D341Med (cell line): ENCODE measurements at places on chromosomes 2 and 18.

DNA sequence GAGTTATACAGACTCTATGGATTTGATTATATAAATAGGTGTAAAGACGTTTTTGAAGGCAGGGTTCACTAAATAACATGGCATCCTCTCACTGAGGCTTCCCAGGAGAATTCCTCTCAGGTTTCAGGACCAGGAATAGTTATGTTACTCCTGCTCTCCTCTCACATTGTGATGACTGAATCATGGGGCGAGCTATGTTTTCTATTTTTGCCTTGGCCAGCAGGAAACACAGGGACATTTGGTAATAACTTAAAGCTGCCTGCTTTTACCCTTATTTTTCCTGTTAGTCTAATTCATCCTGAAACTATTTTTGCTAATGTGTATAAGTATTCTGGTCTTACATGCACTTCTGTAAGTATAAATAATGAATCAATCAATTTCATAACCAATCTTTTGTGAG, 115.3 kb upstream of the ITGB6 start:
- no peak for DNase-seq

GRCh38 chr2:234796045-234796591, 155.7 kb upstream of the SH3BP4 start:
- no peak for DNase-seq

- DNase-seq: peak; percentile 82
Observed at GRCh38 chr18:68623342-68623741, 91.6 kb downstream of the TMX3 start.

DNA sequence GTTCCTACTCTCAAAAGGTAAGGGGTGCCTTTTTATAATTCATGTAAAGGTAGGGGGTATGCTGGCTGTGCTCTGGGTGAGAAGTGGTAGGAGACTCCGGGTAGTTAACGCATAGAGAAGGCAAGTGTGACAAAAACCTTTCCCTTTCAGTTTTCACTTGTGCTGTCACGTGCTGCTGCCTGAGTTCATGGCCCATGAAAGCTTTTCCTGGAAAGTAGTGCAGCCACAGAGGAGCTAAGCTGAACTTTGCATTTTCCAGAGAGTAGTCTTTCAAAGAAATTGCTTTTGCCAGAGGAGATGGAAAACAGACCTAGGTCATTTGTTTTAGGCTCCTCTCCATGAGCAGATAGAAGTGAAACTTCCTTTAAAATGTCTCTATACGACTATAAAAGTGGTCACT, 44.7 kb downstream of the THSD7B start:
- DNase-seq: no peak

GRCh38 chr2:186607660-186608324, 17.9 kb downstream of the ITGAV start:
- no peak for DNase-seq

DNA sequence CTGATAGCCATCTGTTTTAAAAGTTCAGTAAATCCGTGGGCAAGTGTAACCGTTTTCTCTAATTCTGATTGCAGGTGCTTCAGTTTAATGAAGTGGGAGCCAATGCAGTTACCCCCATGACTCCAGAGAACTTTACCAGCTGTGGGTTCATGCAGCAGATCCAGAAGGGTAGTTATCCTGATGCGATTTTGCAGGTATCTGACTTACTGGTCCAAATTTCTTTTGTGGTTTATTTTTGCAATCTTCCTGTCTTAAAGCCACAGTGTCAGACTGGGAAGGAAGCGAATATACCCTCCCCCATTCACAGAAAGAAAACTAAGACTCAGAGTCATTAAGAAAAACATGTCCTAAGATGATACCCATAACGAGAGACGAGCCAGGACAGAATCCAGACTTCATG, 7.7 kb downstream of the SERPINB2 start:
- no peak for DNase-seq

GRCh38 chr2:144659731-144660275, 139.9 kb upstream of the ZEB2 start:
- no peak for DNase-seq

DNA sequence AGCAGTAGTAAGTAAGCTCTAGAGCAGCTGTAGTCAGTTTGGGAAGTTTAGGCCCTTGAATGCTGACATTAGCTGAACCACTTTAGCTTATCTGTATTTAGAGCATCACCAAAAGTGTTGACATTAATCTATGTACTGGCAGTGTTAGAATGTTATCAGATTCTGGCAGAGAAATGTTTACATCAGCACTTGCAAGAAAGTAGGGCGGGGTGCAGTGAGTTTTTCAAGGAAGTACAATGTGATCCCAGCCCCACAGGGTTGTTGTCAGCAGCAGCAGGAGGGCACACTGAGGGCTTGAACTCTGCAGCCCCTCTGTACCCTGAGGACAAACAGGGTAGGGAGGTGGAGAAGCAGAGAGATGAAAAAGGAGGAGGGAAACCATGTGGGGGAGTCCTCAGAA, 35.5 kb upstream of the RMP24 start:
- DNase-seq: no peak

- peak; percentile 41 for DNase-seq
Observed at GRCh38 chr18:41532344-41533086, 422.5 kb upstream of the PIK3C3 start.

- DNase-seq: no peak
Observed at GRCh38 chr2:168742258-168742932, 60.0 kb upstream of the NOSTRIN start.

DNA sequence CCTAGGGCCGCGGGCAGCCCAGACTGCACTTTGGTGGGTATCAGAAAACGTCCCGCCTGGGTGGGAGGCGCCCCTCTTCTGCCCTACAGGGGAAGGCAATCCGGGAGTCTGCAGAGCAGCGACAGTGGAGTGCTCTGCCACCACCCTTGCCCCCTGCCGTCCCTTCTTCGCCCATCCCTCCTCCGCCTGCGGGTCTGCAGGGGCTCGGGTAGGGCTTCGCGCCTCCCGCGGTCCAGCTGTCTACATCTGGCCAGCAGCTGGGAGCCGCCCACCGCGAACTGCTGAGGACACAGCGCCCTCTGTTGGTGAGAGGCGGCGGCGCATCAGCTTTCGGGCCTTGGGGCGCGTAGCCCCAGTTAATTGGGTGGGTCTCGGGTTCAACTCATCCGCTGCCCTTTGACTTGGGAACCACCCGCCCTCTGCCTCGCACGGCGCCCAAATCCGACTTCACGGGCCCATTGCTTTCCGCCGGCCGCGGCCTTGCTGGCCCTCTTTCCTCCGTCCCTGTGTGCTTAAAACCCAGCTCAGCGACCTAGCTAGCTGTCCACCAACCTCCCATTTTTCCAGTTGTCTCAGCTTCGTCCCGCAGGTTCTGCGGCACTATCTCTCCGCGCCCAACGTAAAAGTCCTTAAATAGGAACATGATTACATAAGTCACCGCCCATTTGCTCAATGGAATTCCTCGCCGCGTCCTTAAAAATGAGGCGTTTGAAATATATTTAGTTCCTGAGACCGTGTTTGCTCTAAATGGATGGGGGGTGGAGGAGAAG, 17.6 kb downstream of the WNT10A start:
- peak; percentile 85 for DNase-seq

DNA sequence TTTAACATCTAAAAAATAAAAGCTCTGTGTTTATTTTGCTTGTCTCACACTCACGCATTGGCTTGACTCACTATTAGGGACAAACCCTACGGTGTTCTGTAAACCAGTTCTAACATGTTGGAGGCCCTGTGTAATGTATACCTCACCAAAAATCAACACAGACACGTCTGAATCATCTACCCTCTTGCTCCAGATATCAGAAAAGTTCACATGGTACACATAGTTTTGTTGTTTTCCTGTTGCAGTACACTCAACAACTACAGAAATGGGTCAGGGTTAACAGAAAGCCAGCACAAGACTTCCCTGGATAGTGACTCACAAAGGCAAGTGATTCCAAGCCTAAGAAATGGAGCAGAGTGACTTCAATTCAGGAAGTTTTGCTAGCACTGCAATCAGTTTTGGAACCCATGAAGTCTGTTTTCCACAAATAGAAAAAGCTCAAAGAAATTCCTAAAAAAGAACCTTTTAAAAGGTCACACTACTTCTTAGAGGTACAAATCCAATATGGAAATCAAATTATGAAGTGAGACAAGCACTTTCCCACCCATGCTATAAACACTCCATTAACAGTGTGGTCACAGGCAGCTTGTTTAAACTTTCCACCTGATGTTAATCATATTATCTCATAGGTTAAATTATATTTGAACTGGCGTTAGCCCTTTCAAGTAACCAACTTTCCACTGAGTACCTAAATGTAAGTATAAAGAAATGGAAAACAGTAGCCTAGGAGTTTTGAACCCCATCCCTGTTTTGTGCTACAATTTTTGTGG, 87.4 kb downstream of the GAREM1 start:
- no peak for DNase-seq

DNA sequence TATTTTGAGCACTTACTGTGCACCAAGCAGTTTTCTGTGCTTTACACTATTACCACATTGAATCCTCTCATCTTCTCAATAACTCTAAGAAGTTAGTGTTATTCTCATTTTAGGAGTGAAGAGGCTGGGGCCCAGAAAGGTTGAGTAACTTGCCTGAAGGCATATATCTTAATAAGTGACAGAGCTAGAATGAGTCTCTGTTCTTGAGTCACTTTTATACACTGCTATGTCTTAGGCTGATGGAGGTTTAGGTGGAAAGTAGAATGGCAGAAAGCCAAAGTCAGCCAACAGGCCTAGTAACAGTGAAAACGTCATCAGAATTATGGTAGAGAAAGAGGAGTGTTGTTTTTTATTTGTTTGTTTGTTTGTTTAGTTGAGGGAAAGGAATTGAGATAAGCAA, 27.9 kb upstream of the RPE start:
- DNase-seq: no peak

DNA sequence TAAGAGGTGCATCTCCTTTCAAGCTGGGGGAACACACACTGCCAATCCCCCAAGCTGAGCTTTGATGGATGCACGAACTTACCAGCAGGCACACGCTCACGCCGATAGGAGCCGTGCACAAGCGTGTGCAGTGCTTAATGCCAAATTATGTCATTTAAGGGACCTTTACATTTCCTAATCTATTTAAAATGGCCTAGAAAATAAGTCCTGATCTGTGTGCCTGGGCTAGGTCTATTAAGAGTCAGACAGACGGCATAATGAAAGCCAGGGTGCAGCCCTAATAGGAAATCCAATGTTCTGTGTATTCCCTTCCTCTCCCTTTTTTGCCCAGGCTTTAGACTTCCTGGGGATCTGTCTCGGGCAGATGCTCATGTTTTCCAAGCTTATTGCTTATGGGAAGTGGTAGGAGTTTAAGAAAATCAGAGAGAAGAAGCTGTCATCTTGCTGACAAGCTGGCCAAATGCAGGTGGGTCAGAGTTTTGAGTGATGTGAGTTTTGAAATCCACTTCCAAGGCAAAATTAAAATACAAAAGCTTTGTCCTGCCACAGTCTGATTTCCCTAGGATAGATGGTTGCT, 142.6 kb downstream of the MYT1L start:
- DNase-seq: no peak

GRCh38 chr2:200156166-200156835, 150.2 kb upstream of the SPATS2L start:
- DNase-seq: no peak

DNA sequence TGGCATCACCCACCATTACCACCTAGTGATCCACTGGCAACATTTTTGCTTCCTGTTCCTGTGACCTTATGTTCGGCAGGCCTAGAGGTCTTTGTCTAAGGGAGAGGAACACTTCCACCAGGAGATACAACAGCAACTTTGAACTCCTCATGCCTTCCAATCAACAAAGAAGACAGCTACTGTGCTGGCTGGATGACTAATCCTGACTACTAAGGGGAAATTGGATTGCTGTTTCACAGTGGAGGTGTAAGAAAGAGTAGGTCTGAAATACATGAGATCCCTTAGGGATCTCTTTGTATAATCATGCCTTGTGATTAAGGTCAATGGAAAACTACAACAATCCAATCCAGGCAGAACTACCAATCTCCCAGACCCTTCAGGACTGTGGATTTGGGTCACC, 45.2 kb downstream of the EIF2AK3 start:
- DNase-seq: no peak

DNA sequence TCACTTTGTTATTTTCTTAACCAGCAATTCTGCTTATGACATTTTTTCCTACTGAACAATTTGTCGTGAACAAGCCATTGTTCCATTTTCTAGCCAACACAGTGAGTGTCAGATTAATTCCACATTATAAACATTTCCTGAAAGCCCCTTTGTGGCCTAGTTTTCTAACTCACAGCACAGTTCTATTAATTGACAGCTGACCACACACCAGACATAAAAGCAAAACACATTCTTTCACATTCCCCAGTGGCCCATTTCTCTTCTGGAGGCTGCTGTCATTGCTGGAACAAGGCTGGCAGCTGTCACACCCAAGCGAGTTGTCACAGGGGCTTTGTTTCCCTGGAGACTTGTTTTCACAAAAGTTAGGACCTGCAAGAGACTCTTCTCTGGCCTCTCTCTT, 50.7 kb downstream of the RNF152 start:
- no peak for DNase-seq

DNA sequence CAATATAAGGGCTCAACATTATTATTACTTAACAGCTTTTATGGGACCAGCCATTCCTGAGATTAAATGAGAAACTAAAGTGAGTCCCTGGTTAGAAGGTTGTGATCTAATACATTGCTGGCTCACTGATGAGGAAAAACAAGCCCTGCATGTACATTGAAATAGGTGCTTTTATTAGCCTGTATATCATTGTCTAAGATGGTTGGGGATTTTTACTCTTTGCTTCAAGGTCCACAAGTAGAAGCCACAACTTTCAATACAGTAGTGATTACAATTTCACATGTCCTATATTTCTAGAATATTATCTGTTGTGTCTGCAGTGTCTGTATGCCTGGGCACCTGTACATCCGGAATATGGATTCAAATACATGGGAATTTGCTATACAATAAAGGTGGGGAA, 104.1 kb upstream of the FZD5 start:
- DNase-seq: no peak

GRCh38 chr18:59540346-59540745, 156.9 kb downstream of the CCBE1 start:
- no peak for DNase-seq

GRCh38 chr18:53458944-53459580, 765.4 kb downstream of the MBD2 start:
- no peak for DNase-seq

GRCh38 chr2:11540996-11541692, 7.3 kb downstream of the GREB1 start:
- no peak for DNase-seq

DNA sequence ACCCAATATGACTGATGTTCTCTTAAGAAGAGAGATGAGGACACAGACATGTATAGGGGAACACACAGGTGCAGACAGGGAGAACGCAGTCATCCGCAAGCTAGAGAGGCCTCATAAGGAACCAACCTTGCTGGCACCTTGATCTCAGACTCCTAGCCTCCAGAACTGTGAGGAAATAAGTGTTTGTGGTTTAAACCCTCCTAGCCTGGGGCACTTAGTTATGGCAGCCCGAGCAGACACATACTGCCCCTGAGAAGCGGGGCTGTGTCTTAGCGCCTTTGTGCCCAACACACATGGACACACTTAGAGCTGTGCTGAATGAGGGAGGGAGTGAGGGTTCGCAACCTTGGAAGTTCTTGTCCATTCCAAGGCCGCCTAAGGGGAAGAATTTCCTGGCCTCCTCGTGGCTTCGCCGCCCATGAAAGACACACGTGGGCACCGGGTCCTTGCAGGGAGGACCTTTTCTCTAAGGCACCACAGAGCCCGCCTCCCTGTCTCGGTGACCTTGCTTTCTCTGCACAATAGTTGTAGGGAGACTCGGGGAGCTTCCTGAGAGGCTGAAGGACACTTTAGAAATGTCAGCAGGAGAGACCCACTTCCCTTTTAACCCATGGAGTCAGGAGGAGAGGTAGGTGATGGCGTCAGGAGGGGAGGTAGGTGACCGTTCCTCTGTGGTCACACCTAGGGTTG, 224.5 kb upstream of the HDAC4 start:
- DNase-seq: no peak

- DNase-seq: no peak
Observed at GRCh38 chr2:3246928-3247714, 130.5 kb downstream of the EIPR1 start.
